Stimulated activated CD8-positive, alpha-beta memory T cell treated with anti-CD3 and anti-CD28 coated beads, Interleukin-15, amount 100 ng/mL, for 4 hours (primary cell): ENCODE measurements at places on chromosomes 5 and 9.

GRCh38 chr9:121478816-121479676 is 20.6 kb downstream of the GGTA1 start:
- DNase-seq, result no peak

DNA sequence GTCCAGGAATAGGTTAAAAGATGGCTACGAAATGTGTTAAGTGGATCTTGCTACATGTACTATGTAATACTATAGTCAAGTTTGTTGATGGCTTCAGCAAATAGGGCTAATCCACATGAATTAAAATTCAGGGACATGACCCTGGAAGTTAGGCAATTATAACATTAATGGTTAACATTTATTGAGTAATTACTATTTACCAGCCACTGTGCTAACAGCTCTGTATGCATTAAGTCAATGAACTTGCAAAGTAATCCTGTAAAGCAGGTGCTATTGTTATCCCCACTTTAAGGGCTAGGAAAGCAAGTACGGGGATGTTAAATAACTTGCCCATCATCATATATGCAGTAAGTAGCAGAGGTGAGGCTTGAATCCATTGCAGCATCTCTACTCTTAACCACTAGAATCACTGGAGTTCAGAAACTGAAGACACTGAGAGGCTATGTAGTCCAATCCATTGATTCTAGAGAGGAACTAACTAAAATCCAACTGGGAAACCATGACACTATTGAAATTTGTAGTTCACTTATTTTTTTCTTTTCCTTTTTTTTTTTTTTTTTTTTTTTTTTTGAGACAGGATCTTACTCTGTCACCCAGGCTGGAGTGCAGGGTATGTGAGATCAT is 77.5 kb upstream of the SPINK5 start:
- no peak for DNase-seq

DNA sequence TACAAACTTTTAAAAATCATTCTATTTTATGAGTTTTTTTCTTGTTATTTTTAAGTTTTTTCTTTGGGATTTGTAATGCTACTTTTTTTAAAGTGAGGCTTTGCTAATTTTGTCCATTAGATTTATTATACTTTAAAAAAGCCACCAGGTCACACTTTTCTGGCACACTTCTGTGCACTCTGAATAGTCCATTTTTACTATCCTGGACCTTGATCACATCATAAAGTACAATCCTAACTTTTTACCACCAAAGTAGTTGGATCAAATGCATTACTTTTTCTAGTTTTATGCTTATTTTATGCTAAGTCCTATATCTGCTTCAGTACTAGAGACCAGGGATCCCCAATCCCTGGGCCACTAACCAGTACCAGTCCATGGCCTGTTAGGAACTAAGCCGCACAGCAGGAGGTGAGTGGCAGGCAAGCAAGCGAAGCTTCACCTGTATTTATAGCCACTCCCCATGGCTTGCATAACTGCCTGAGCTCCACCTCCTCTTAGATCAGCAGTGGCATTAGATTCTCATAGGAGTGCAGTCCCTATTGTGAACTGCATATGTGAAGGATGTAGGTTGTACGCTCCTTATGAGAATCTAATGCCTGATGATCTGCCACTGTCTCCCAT is 16.0 kb downstream of the FRRS1L start:
- no peak for DNase-seq

- DNase-seq, result no peak
These were observed 23.7 kb downstream of the SNX30 start for GRCh38 chr9:112774006-112774996.

GRCh38 chr9:93594041-93594756 is 17.8 kb downstream of the PHF2 start:
- DNase-seq, result no peak

DNA sequence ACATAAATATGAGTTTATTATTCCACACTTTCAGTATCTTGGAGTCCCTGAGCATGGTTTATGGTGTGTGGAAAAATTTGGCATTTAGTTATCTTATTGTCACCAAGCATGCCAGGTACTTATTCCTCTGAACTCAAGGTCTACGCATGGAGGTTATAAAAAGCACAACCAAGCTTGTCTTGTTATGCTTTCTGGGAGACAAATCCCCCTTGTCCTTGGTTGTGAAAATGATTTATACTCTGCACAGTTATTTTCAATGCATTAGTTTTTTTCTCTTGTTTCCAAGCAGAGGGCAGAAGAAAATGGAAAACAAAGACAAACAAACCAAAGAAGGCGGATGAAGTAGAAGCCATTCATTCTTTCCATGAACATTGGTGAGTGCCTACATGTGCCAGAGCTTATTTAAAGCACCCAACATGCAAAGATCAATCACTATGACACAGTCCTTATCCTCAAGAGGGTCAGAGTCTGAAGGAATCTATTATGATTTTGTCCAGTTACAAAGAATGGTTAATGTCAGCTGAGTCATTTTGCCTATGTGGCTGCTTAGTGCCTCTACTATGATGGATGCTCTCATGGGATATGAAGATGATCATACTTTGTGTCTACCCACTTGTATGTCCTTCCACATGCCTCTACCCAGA is 323.1 kb downstream of the TENT4A start:
- no peak for DNase-seq

DNA sequence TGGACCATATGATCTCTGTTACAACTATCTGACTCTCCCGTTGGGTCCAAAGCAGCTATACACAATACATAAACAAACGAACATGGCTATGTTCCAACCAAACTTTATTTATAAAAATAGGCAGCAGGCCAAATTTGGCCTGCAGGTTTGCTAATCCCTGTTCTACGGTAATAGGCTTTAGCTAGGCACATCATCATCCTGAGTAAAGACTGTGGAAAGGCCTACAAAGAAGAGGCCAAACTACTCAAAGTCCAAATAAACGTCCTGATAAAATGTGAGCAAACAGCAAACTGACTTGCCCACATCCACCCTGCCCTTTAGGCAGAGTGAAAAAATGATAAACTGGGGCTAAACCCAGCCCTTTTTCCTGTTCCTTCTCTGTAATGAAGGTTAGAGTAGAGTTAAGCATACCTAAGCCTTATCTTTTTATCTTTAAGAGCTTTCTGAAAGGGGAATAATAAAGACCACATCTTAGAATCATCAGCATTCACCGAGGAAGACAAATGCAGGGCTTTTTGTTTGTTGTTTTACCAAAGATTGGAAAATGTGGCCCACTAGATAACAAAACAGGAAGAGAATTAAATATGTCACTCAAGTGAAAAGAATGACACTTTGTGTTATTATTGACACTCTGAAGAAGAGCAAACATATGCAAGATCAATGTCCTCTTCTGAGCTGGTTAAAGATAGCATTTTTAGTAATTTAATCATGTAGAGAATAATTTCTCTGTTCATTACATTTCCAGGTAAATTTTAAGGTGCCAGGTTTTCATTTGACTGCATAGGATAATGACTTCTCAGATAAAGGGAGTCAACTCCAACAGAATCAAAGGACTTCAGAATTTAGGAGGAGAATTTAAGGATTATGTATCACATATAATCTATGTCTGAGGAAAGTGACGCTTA is 160.0 kb upstream of the GNA14 start:
- DNase-seq, result no peak

GRCh38 chr9:124858330-124859046 is 3.3 kb downstream of the RPL35 start:
- DNase-seq, result no peak

GRCh38 chr9:112043423-112043822 is 131.7 kb downstream of the SUSD1 start:
- DNase-seq, result no peak

- no peak for DNase-seq
These were observed 485.9 kb downstream of the CAAP1 start for GRCh38 chr9:26406676-26407075.

- no peak for DNase-seq
These were observed 57.0 kb downstream of the CFAP90 start for GRCh38 chr5:7793895-7794294.

DNA sequence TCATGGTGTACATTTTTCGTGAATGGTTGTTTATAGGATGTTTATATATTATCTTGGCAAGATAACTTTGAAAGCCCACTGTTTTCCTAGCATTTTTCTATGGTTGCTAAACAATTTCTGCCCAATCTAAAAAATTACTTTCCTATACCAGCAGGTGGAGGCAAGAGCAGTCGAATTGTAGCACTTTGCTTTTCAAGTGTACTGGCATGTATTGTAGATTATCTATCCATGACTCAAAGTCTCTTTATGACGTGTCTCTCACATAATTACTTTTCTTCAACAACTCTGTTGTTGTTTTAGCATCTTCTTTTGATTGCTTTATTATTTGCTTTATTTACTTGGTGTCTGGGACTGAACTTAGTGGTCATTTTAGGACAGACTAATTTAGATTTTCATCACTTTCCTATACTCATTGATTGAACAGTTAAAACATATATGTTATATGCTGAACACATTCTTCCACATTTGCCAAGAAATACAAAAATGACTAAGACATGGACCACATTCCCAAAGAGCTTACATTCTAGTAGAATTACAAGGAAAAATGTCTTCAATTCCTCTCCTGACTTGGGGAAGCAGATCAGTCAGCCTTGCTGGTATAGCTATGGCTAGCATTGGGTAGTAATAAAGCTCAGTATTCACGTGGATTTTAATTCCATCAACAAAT is 20.7 kb downstream of the NLN start:
- DNase-seq, result no peak

GRCh38 chr9:4489919-4490704 is at the start of gene SLC1A1:
SLC1A1 (plus strand) TSS chr9:4490468; CDS start chr9:4490680, 212 bp downstream.
- no peak for DNase-seq

DNA sequence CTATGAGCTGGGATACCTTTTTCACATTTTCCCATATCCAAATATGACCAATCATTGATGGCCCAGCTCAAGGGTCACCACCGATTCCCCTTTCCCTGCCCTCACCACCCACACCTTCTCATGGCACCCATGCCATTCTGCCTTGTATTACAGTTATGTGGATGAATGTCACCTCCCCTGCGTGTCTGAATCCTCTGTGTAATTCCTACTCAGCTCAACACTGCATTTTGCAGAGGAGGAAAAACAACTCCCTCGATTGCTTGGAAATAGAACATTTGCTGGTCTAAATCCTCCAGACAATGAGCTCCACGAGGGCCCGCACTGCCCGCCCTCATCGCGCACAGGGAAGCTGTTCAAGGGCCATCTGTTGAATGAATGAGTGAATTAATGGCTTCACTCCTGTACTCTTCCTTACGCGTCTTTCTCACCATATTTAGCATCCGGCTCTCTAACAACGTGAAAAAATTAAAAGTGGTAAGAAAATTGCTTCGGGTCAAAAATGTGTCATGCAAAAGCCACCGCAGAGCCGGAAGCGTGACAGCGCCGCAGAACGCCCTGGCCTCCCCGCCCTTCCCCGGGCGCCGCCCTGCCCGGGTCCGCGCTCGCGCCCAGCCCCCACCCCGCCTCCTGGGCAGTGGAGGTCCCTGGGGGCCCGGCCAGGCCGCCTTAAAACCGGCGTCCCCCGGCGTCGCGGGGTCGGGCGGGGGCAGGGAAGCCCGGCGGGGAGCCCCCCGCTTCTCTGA is 704 bp downstream of the SUSD1 start:
- peak; percentile 46 for DNase-seq

DNA sequence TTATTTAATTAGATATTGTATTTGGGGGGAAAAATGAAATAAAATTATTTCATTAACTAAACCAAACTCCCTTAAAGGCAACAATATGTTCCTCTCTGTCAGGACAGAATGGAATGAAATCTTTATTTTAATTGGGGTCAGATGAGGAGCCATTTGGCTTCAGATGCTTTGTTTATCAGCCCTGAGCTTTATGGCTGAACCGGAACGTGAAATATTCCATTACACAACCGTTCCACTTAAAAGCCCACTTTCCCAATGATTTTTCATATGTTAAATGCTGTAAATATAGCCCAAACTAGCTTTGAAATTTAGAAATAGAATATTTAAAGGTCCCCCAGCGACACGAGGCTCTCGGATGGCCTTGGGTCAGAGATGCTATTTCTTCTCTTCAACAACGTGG is 149.5 kb downstream of the CRB2 start:
- DNase-seq, result no peak

DNA sequence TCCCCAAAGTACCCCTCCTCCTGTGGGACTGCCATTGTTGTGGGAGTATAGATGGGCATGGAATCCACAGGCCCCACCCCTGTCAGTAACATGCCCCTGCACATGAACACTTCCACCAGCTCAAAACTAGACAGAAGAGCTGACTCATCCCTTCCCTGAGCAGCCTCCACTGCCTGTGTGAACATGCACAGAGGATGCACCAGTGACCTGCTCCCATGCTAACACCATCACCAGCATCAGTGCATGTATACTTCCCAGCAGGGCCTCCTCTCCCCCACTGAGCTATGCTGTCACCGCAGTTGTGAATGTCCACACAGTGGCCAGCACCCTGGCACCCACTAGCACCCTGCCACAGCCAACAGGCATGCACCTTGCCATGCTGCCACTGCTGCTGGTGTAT is 939.8 kb downstream of the EFNA5 start:
- DNase-seq, result no peak

DNA sequence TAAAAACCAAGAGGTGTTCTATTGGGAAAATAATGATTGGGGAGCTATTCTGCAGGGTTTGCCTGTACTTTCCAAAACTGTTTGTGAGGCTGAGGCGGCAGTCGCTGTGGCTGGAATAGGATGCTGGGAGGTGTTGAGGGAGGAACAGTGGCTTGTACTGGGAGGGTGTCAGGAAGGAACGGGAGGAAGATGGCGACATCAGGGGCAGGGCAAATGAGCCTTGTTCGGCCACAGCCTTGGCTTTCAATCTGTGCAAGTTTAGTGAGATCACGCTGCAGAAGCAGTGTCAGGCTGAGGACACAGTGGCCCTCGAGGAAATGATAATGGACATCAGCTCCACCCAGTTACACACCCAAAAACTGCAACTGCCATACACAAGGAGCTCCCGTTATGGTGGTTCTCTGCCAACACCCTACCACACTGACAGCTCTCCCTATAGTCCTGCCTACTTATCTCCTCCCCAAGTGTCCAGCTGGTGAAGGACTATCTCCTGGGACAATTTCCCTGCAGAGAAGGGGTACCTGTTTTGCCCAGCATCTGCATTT is 27.3 kb downstream of the KIF2A start:
- no peak for DNase-seq

DNA sequence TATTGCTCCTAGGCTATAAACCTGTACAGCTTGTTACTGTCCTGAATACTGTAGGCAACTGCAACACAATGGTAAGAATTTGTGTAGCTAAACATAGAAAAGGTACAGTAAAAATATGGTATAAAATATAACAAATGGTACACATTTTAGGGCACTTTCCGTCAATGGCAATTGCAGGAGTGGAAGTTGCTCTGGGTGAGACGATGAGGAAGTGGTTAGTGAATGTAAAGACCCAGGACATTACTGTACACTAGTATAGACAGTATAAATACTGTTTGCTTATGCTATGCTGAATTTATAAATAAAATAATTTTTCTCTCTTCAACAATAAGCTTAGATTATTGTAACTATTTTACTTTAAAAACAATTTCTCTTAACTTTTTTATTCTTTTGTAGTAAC is 15.6 kb upstream of the ADRB2 start:
- DNase-seq, result no peak

DNA sequence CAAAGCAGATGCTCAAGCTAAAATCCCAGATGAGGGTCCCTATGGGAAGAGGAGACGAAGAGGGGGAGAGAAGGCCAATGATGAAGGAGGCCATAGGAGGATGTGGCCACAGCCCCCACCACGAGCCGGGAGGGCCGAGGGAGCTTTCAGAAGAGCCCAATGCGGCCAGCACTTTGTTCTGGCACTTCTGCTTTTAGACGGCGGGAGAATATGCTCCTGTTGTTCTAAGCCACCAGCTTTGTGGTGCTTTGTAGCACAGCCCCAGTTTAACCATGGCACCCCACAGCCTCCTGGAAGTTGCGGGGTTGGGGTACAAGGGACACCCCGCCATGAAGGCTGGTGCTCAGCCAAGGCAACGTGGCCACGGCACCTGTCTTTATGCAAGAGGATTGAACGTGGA is 33.4 kb downstream of the LPCAT1 start:
- DNase-seq, result no peak
